ENCODE measurements at places on chromosomes 4 and X.

DNA sequence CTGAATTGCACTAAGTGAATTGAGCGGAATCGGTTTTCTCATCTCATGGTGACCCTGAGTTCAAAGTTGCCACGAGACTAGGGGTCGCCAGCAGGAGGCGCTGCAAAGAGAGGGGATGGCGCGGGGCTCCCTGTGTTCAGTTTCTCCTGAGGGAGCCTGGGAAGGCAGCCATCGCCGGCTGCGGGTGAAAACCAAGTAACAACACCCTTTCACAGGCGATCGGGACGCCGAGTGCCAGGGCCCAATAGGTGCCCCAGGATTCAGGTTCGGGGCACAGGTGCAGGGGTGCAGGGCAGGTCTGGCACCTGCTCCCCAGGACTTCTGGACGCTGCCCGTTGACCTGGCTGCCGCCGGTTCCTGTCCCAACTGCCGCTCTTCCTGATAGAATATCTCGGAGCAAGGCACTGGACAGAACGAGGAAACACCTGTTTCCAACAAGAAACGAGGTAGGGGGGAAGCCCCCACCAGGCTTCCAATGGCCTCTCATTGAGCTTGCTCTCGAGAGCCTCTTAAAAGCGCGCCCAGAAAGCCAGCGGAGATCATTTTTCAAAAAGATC lies 1.1 kb upstream of the FGF16 start:
- no peak for DNase-seq

- no peak for DNase-seq
Observed at GRCh38 chr4:139852612-139853269, 187.1 kb downstream of the MGST2 start.

DNA sequence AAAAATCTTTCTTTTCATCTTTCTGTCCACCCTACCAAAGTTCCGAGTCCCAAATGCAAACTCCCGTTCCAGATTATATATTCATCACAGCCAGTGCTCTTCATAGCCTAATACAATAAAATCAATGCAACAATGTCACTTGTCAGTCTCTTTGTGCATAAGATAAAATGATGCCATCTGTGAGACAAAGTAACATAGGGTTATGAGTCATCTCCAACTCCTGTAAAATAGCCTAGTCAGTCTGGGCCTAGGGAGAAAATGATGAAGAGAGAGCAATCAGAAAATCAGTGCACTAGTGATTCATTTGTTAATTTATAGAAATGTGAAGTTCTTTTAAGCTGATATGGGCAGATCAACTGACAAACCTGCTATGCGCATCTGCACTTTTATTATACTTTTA lies 689.1 kb upstream of the DIAPH2 start:
- no peak for DNase-seq

GRCh38 chr4:147591106-147591505 lies 26.1 kb upstream of the TMEM184C start:
- no peak for DNase-seq

DNA sequence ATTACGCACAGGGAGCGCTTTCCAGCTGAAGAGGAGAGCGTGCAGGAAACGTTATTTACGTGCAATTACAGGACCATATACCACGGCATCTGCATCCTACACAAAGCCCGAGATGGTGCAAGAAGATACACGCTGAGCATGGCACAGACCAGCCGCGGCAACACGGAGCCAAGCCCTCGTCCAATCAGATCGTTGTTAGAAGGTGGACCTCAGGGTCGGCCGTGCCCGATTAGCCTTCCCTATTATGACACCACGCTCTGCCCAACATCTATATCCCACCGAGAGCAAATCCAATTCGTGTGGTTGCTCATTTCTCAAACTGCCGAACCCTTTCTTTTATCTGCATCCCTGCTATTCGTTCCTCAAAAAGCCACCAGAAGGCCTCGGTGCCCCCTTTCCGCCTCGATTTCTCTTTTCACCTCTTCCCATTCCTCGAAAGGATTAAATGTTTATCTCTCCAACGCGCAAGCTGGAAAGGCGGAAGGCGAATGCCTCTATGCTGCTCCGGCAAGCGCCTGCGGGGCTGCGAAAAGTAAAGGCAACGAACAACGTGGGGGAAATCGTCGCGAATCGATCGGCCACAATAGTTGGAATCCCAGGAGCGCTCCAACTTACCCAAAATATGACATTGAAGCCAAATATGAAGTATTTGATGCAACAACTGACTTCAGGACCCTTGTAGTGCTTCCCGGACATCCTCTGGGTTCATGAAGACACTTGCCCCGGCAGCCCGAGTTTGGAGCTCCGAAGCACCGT lies 702 bp downstream of the TSPAN5 start:
- DNase-seq: peak; percentile 20

- no peak for DNase-seq
Observed at GRCh38 chrX:10064736-10065135, 92.0 kb upstream of the CLCN4 start.

DNA sequence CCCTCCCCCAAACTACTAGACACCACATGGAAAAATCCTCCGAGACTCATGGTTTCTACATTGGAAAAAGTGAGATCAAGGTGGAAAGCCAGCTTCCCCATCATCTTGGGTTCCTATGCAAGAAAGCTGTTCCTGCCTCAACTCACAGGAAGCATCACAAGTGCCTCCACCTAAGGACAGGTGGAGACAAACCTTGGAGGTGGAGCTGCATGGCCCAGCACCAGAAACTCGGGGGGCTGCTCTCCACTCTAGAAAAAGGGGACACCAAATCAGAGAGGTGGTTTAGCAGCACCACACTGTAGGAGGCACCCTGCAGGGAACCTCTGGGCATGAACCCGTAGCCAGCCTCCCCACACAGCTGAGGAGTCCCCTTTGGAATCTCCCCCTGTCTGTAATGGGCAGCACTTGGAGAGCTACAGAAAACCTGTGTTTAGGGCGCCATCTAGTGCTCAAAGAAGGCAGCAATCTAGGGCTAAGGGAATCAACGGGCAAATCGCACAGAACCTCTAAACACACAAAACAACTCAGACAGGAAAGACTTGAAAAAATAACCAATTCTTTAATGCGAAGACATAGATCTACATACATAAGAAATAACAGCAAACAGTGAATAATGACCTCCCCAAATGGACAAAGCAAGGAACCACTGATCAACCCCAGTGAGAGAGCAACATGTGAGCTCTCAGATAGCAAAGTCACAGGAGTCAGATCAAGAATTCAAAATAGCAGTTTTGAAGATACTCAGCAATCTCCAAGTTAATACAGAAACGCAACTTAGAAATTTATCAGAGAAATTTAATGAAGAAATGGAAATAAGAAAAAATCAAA lies 37.0 kb upstream of the ZBTB33 start:
- peak; percentile 3 for DNase-seq

GRCh38 chrX:23857363-23857762 lies 50.4 kb downstream of the APOO start:
- no peak for DNase-seq
